ENCODE measurements at places on chromosomes 2 and 18.
A peak's percentile ranks its signal among the peaks of the same experiment; 100 is the strongest.

- DNase-seq, result no peak
Observed at GRCh38 chr18:44803019-44803650, 122.4 kb downstream of the SETBP1 start.

GRCh38 chr2:112694182-112694581 lies 26.6 kb upstream of the NT5DC4 start:
- no peak for DNase-seq

DNA sequence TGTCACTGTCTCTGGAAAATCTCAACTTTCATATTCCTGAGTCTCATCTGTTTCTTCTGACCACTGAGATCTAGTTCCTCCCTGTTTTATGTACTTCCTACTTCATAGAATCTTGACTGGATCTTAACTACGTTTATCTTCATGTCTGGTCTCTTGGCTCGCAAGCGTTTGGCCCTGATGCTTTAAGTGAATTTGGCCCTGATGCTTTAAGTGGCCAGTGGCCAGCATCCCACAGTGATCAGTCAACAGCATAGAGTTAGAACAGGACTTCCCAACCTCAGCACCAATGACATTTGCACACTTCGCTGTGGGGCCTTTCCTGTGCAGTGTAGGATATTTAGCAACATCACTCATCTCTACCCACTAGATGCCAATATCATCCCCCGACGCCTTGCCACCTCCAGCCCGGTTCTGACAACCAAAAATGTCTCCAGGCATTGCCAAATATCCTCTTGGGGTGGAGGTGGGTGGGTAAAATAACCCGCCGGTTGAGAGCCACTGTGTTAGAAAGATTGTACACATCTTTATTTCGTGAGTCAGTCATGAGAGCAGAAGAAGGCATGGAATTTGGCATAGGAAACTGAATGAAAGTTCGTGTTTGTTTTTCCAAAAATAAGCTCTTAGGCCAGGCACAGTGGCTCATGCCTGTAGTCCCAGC lies 12.2 kb downstream of the TM4SF20 start:
- no peak for DNase-seq

GRCh38 chr2:216371721-216372702 lies at the start of gene MARCHF4:
TSS of gene MARCHF4 (minus strand) at chr2:216372483. CDS start at chr2:216370260, 2,223 bp downstream.
- DNase-seq, result peak; percentile 76

- DNase-seq, result no peak
Observed at GRCh38 chr2:204292439-204292838, 252.8 kb upstream of the PARD3B start.

DNA sequence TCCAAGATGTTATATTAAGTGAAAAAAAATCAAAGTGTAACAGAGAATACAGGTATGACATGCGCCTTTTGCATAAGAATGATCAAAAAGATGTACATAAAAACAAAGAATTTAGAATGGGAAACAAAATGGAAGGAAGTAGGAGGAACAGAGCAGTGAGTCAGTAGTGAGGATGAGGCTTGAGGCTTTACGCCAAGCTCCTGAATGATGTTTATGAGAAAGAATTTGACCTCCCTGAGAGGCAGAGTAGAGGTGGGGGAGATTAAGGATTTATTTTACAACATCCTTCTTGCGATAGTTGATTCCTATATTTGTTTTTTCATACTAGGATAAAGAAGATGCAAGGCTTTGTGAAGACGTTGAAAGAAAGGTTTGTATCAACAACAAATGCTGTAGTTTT lies 81.4 kb downstream of the DCDC2C start:
- no peak for DNase-seq

- no peak for DNase-seq
Observed at GRCh38 chr18:78820161-78820834, 159.3 kb upstream of the SALL3 start.

GRCh38 chr2:219527076-219527394 lies 12.8 kb downstream of the ASIC4 start:
- no peak for DNase-seq

- DNase-seq, result peak; percentile 74
Observed at GRCh38 chr18:9095297-9096006, 7.0 kb upstream of the NDUFV2 start.

- peak; percentile 21 for DNase-seq
Observed at GRCh38 chr2:42770288-42771131, 6.6 kb upstream of the OXER1 start.

- peak; percentile 77 for DNase-seq
Observed at GRCh38 chr2:98664323-98664722, 55.9 kb downstream of the UNC50 start.

GRCh38 chr18:24398540-24398939 lies 916 bp upstream of the OSBPL1A start:
- no peak for DNase-seq

GRCh38 chr18:23377669-23378301 lies 75.3 kb upstream of the RIOK3 start:
- no peak for DNase-seq

DNA sequence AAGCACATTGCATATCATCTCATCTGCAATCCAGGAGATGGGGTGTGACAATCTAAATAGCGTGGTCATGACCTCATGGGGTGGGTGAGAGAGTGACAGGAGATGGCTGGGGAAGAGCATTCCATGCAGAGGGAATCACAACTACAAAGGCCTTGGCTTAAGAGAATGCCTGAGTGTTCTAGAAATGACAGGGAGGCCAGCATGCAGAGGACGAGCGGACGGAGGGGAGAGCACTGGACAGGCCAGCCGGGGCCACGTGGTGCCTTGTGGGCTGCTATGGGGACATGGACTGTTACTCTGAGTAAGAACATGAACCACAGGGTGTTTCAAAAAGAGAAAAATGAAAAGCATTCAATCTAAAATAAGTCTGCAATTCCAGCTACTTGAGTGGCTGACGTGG lies 117.9 kb upstream of the ODC1 start:
- no peak for DNase-seq

DNA sequence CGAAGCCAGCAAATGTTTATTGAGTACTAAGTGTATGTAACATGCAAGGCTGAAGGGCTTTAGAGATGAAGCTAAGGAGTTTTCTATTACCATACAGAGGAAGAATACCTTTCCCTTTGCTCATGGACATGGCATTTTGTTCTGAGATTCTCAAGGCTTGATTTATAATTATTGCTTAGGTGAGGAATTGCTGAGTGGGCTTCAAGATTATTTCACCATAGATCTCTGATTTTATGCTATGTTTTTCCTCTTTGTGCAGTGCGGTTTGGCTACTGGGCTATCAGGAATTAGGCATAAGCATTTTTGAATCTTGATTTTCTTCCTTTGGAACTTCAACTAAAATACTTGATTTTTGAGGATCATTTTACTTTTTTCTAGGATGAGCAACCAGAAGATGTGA lies 42.5 kb downstream of the VRK2 start:
- DNase-seq, result no peak

- DNase-seq, result peak; percentile 28
Observed at GRCh38 chr2:165793161-165793778, 777 bp downstream of the GALNT3 start.

- DNase-seq, result no peak
Observed at GRCh38 chr2:215579809-215580208, 143.9 kb upstream of the FN1 start.

DNA sequence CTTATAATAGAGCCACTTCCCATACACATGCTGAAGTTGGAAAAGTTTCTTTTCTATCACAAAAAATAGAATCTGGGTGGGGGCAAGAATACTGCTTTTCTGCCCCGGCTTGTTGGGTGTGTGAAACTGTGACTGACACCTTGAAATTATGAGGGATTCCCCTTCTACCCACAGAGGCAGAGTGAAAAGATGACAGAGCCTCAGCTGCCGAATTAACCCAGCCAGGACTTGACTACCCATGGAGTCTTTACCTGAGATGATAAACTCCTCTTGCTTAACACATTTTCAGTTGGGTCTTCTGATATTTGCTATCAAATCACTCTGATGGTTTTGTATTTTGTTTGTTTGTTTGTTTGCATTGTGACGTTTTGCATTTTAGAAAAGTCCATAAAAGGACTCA lies 66.0 kb upstream of the PMAIP1 start:
- no peak for DNase-seq

- peak; percentile 95 for DNase-seq
Observed at GRCh38 chr2:197515739-197516392, at the start of gene MOB4. TSS of gene MOB4 (plus strand) at chr2:197516066. CDS start at chr2:197516087, 21 bp downstream.

GRCh38 chr2:65098741-65099140 lies 31.2 kb downstream of the RAB1A start:
- no peak for DNase-seq

- no peak for DNase-seq
Observed at GRCh38 chr2:34229998-34230397, 630.9 kb upstream of the FAM98A start.

GRCh38 chr2:152415231-152415642 lies 80.3 kb downstream of the FMNL2 start:
- DNase-seq, result no peak

DNA sequence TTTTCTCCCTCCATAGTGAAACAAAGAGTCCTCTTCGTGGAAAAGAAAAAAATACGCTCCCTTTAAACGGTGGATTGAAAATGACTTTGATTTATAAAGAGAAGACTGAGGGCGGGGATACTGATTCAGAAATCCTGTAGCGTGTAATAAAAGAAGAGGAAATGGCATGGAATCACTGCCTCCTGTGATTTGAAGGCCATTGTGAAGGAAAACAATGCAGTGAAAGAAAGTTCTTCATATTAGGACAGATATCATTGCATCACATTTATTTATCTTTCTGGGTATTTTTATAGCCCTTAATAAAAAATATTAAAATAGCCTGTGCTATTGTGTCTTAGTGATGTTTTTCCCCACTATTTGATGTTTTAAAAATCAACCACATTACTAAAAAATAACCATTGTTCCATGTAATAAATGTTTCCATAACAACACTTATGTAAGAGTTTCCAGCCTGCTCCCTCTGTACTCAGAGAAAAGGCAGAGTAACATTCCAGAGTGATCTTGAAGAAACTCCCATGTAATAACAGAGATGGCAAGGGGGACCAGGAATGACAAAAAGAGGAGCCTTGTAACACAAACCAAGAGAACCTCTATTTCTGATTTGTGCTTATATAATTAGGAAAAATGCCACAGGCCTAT lies 8.0 kb downstream of the MRPL33 start:
- DNase-seq, result no peak

DNA sequence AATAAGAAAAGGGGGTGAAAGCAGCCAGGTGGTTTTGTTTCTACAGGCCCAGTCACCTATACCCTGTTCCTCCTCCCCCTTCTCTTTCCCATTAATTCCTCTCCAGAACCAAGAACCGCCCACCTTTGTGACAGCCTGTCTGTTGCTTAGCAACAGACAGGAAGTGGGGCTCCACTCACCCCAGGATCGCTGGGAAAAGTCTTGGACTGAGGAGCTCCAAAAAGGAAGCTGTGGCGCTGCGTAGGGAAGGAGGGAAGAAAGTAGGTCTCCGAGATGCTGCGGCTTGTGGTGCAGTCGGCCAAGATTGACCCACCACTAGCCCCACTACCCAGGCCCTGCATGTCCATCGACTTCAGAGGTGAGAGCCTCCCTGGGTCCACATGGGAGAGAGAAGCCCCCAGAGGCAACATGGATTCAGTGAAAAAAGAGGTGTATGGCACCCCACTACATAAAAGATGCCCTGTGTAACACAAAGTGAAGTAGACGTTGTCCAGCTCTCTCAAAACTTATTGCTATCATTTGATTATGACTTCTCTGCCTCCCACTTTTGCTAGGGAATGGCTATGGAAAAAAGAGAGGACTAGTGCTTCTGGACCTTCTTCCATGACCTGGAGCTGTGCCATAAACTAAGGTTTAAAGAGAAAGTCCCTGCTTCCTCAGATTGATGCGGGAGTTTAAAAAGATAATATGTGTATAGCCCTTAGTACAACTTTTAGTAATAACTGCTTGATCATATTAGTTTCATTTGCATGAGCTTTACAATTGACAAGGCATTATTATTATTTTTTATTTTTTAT lies at the start of gene FER1L5:
Gene FER1L5, plus strand, starts transcription at position 201 of the 797 bp plus-strand sequence. Its CDS starts 73 bp downstream, at position 274.
- no peak for DNase-seq

DNA sequence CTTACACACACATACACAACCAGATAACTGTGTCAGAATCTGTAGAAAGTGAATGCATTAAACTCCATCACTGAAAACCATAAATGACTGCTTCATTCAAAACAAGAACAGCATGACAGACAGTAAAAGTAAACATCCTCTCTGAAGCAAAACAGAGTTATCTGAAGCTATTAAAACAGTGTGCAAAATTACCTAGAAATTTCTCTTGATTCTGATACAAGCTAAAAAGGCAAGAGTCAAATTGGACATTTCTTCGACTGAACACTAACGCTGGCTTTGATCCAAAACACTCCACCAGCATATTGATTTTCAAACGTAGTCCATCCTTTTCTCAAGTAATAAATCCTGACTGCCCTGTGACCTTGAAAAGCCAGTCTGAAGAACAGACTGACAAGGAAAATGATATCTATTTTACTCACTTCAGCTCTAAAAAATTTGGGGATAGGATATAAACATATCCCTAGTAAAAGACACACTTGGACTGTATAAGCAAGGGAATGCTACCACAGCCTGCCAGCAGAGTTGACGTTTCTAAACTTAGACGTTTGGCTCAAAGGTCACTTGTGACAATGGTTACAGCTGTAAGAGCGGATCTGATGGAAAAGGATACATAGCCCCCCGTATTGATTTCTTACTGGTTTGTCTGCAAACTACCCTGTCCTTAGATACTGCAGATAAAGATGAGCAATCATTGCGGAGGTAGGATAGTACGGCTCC lies 128.9 kb upstream of the ITGB6 start:
- no peak for DNase-seq

- DNase-seq, result no peak
Observed at GRCh38 chr18:24000613-24001490, 13.7 kb upstream of the TTC39C start.

DNA sequence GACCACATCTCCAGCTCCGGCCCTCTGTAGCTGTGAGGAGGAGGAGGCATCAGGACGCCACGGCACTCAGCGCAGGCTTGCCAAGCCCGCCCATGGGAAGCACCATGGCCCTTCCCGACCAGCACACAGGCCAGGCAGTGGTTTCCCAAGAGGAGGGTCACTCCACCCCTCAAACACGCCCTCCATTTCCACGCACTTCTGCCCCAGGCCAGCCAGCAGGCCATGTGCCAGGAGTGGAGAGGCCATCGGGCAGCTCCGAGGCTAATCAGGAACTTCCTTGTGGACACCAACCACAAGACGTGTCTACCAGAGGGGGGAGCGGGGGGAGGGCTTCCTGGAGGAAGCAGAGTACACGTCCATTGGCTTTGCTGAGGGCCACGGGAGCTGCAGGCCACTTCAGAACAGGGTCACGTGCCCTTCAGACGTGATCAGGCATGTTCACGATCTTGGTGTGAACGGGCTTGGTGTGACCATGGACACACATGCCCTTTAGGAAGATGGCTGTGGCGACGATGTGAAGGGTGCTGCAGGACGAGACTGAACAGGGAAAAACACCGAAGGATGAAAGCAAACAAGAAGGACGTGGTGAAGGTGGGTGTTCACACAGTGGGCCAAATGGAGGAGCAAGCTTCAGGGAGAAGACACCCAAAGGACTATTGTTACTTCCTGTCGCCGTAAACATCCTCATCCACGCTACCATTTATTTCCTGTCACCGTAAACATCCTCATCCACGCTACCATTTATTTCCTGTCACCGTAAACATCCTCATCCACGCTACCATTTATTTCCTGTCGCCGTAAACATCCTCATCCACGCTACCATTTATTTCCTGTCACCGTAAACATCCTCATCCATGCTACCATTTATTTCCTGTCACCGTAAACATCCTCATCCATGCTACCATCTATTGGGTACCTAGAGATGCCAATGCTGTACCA lies 6.5 kb upstream of the MTERF4 start:
- DNase-seq, result peak; percentile 57

GRCh38 chr2:46982351-46983064 lies 66.9 kb upstream of the MCFD2 start:
- DNase-seq, result peak; percentile 26

GRCh38 chr18:62898359-62898758 lies 183.0 kb downstream of the PHLPP1 start:
- DNase-seq, result no peak

All from activated naive CD4-positive, alpha-beta T cell treated with anti-CD3 and anti-CD28 coated beads, Interleukin-2, amount 10 ng/mL, durations not matched to agents 7 days and 5 days (primary cell).